Kidney epithelial cell (primary cell): ENCODE measurements at places on chromosomes 6 and 20. TPM values are rescaled to one million over a fixed set of nuclear protein-coding genes. Genes with fewer than 3 reads are reported as not detected.
A peak's percentile ranks its signal among the peaks of the same experiment; 100 is the strongest.

RAMACL gene
- 0.21 and 0.88 TPM in 2 replicates for total RNA-seq

PGM3 gene
- 26.3 and 35.3 TPM in 2 replicates for total RNA-seq

DNA sequence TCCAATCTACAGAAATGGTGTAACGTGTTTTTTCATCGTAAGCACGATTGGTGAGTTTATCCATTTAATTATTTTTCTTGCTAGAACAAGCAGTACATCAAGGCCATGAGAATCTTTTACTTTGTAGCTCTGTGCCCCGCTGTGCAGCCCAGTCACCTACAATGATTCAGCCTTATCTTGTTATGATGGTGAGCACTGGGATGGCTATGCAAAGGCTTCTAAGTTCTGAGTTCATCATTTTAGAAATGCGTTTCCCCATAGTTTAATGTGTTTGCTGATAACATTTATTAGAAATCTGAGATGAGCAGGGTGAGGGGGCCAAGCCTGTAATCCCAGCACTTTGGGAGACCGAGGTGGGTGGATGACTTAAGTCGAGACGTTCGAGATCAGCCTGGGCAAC lies 111.8 kb upstream of the QKI start:
- no peak for DNase-seq

DEFB132 gene
- not detected in 2 replicates for total RNA-seq

GRCh38 chr6:53048431-53049195 lies 16.6 kb upstream of the FBXO9 start:
- no peak for DNase-seq

FGD2 gene
- 0.04 and 0.68 TPM in 2 replicates for total RNA-seq

GDAP1L1 gene
- total RNA-seq = not detected in 2 replicates

GRCh38 chr20:34904202-34904621 lies 27.8 kb downstream of the ACSS2 start:
- DNase-seq = no peak

GRCh38 chr6:32589596-32590449 lies at the start of gene HLA-DRB1:
Gene HLA-DRB1 (minus strand): TSS chr6:32589848. CDS start chr6:32589742, 106 bp downstream.
- DNase-seq = no peak

DNA sequence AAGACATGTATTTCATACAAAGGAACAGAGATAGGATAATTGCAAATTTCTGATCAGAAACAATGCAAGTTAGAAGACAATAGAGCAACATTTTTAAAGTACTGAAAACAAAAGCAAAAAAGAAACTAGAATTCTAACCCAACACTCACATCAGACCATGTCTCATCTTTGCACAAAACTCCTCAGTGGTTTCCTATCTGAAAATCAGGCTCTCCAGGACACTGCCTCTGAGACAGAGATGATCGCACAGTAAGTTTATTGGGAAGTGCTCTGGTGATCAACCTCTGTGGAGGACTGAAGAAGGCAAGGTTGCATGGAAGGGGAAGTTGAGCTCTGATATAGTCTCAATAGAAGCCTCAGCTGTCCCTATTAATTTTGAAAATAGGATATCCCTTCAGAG lies 2.3 kb upstream of the TTBK1 start:
- no peak for DNase-seq

DNA sequence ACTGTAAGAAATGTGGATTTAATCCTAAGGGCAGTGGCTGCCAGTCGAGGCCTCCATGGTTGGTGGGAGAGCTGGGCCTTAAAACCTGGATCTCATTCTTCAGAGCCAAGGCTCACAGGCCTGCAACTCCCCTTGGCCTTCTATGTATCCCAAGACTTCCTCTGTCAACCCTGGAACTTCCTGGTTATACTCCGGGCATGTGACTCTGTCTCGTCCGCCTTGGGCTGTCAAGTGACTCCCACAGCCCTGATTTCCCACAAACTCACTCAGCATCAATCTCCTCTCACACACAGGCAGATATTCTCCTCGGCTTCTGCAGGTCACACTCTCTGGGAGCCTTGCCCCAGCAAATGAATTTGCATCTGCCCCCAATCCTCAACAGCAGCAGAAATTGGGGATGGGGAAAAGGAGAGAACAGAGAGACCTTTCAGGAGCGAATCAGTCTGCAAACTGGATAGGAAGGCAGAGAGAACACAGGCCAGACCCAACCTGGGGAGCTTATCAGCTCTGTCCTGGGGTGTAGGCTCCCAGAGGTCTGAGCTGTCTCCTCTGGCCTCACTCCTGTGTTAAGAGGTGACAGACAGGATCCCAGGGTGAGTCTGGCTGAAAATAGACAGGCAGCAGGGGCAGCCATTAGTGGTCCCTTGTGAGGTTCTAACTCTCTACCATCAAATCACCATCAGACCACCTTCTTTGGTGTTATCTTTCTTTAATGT lies 30.4 kb upstream of the PREX1 start:
- DNase-seq = no peak

GRCh38 chr6:46473881-46474280 lies 17.4 kb downstream of the RCAN2 start:
- DNase-seq = no peak

EYA4 gene
- total RNA-seq = 0.58 and 1.8 TPM in 2 replicates

- DNase-seq = no peak
Measured at GRCh38 chr6:169370666-169371343, 117.2 kb upstream of the THBS2 start.

DNA sequence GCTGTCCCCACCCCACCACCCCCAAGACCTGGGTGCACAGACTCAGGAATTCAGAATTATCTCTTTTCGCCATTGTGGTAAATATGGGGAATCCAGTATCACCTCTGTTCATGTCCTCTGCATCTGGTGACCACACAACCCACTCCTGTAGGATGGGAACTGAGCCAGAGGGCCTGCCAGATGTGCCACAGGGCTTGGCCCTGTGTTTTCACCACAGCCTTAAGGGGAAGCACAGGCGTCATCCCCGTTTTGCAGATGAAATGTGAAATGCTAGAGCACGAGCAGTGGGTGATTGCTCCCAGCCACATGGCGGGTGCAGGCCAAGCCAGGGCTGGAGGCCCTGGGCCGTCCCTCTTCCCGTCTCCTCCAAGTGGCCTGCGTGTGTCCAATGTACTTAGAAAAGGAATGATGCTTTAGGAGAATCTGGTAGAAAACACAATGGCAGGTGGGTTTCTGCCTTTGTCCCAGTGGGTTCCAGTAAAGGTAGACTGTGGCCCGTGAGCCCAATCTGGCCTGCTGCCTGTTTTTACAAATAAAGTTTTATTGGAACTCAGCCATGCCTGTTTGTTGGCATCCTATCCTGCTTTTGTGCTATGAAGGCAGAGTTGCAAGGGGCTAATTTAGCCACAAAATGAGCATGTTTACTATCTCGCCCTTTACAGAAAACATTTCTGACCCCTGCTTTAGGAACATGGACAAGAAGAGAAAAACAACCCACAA lies 309.2 kb downstream of the CDH4 start:
- DNase-seq = no peak

DYNLT1 gene
- total RNA-seq = 120 and 124 TPM in 2 replicates

PCSK2 gene
- total RNA-seq = 0.04 and 0.21 TPM in 2 replicates

COL9A1 gene
- total RNA-seq = not detected in 2 replicates

SIGLEC1 gene
- not detected in 2 replicates for total RNA-seq

DNA sequence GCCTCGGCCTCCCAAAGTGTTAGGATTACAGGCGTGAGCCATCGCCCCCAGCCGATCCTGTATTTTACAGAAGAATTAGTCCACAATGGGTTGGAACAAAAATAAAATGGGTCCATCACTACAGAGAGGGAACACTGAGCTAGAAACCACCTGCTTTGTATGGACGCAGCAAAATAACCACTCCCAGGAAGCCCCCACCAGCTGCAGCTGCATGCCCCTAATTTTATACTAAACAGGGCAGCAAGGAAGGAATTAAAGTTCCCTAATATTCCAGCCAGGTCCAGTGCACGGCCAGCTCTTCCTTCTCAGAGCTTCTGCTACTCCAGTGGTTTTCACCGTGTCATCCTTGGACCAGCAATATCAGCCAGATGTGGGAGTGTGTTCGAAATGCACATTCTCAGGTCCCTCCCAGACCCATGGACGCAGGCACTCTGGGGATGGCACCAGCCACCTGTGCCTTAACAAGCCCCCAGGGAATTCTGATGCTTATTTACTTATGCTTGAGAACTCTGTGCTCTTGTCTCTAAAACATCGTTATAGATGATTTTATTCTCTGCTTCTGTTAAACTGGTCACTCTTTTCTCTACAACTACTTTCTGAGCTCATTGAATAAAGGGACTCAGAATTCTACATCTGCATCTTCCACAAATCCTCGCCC lies 189.5 kb upstream of the SLC24A3 start:
- DNase-seq = no peak

DNA sequence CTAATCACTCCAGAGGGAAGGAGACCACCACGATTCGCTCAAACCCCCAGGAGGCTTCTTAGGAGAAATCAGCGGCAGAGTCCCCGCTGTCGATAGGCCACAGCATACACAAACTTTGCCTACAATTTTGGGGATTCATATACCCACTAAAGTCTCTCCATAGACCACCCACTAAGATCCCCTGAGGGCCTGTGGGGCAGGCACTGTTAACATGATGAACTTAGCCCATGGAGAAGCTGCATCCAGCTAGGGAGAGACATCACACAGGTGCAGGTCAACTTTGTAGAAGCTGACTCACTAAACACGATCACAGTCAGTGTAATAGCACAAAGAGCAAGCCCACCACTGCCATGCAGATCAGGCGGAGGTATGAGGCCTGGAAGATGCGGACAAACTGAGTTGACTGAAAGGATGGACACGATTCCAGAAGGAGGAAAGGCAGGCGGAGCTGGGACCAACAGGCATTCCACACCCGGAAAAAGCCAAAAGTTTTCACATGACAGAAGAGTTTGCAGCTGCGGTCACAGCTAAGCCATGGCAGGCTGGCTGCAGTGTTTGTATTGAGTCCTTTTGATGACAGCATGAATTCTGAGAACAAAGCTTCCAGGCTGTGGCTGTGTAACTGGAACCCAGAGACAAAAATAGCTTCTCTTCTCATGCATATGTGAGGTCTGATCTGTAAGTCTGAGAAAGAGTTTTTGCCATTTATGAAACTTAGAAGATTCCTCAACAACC lies 75.7 kb upstream of the QKI start:
- DNase-seq = no peak

RFX6 gene
- total RNA-seq = not detected in 2 replicates

DNA sequence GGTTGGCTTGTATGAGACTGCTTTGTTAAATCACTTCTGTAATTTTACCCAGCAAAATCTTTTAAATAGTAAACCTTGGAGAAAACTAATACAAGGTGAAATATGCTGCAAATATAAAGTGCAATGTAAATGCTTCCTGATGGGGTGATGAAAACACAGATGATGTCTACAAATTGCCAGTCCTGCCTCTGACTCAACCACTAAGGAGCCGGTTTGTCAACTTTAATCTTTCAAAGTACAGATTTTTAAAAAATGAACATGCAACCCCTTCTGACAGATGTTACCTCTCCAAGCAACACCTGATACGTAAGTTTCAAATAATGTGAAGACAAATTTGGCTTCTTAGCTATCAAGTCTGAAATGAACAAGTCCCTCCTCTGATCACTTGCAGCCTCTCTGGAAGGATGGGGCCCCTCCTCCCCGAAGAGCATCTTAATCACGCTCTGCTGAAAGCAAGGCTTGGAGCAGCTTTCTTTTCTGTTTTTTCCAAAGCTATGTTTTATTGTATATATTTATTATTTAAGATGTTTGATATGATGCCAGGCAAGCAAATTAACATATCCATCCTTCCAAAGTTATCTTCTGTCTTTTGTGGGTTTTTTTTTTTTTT lies 196.0 kb downstream of the MYLK4 start:
- DNase-seq = no peak

DNA sequence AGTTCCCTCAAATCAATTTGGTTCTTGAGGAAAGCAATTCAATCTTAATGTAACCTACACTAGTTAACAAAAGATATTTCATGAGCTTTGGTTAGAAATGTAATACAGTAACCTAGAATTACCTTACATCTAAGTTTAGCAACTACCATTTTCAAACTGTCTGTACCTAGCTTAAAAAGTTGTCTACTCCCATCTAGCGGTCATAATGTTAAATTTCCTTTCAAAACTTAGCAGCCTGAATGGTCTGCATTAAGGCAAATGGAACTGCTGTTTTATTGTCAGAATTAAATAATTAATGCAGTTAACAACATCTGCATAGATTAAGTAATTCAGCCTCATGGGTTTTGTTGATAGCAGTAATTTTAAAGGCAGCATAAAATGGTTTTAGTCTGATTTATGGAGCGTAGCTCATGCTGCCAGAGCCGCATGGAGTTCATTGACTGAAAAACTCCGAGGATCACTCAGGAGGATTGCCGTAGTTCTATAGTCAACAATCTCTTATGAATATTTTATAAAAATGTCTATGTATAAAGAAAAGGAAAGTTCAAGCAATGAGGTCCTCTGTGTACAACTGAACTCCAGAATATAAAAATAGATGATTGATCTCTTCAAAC lies 485.4 kb upstream of the MANEA start:
- peak; percentile 28 for DNase-seq

- DNase-seq = no peak
Measured at GRCh38 chr6:66103954-66104353, 396.9 kb upstream of the EYS start.
